ENCODE measurements at places on chromosomes 1 and 21.
A peak's percentile ranks its signal among the peaks of the same experiment; 100 is the strongest.

- no peak for DNase-seq
Measured at GRCh38 chr1:232142403-232143314, 487.3 kb downstream of the SIPA1L2 start.

DNA sequence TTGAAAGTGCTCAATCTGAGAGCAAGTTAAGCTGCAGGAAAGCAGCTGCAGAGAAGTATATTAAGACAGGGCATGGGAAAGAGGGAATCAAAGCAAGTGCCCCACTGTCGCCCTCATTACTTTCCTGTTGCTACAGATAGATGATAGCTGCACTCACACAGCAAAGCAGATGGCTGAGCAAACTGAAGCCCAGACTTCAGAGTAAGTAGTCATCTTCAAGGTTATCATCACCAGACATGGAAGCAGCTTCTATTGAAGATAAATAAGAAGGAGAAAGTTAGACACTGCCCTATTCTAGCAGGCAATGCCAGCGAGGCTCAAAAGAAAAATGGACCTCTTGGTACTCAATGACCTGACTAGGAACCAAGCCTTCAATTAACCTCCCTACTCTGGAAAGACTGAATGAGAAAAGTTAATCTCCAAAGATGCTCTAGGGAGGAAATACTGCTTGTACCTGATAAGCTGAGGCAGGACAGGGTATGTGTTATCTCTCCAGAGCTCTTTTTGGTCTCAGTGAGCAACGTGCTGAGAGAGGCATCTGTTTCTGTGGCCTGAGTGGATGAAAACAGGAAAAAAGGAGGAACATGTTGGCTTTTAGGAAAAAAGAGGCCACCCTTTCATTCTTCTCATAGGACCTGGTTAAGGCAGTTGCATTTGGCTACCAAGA is 11.1 kb upstream of the MRPL9 start:
- DNase-seq, result no peak

DNA sequence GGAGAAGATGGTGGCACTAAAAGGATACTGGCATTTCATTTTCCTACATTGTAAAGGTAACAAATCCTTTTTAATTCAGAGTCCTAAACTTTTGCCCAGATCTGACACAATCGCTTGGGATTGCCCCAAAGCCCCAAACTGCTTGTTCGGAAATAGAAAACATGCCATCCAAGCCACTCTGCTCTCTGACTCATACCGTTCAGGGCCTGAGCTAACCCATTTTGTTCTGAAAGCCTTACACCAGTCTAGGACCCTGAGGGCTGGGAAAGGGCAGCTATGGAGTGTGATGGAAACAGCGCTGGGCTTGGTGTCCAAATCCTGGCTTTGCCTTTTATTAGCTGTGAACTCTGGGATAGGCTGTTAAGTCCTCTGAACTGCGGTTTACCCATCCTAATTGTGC is 159.4 kb upstream of the UBE2U start:
- no peak for DNase-seq

- DNase-seq, result no peak
Measured at GRCh38 chr1:218284377-218284916, 646 bp upstream of the RRP15 start.

GRCh38 chr1:175810305-175810704 is 66.9 kb upstream of the TNR start:
- no peak for DNase-seq

DNA sequence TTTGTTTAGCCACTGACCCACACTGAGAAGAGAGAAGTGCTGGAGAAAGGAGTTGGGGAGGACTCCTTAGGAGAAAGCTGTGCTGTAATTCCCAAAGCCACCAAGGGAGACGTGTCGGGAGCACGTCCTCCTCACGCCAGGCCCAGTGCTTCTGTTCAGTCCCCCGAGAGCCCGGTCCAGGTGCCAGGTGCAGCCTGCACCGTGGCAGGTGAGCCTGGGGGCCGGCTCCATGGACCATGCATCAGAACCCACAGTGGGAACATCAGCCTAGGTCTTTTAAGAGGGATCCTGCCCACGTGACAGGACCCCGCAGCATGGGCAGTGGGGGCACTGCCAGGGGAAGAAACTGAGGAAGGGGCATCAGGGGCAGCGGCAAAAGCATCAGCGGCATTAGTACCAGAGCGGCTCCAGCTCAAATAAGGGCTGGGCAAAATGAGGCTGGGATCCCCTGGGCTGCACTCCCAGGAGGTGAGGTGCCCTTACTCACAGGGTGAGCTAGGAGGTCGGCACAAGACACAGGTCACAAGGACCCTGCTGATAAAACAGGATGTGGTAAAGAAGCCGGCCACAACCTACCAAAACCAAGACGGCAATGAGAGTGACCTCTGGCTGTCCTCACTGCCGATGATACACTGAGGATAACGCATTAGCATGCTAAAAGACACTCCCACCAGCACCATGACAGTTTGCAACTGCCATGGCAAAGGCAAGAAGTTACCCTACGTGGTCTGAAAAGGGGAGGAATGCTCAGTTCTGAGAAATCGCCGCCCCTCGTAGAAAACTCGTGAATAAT is 24.6 kb upstream of the PRDM15 start:
- no peak for DNase-seq

DNA sequence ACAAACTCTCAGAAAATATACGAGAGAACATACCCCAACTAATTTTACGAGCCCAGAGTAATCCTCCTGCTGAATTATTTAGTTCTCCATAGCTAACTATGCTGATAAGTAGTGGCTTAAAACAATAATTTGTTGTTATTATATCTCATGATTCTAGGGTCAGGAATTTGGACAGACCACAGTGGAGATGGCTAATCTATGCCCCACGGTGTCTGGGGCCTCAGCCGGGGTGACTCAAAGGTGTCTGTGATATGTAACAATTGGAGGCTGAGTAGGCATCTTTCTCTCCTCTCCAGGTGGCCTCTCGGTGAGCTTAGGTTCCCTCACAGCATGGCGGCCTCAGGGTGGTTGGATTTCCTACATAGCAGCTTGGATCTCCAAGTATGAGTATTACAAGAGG is 35.4 kb upstream of the FOXO6 start:
- DNase-seq, result no peak

- peak; percentile 61 for DNase-seq
Measured at GRCh38 chr1:95084317-95085176, 11.8 kb upstream of the ALG14 start.

DNA sequence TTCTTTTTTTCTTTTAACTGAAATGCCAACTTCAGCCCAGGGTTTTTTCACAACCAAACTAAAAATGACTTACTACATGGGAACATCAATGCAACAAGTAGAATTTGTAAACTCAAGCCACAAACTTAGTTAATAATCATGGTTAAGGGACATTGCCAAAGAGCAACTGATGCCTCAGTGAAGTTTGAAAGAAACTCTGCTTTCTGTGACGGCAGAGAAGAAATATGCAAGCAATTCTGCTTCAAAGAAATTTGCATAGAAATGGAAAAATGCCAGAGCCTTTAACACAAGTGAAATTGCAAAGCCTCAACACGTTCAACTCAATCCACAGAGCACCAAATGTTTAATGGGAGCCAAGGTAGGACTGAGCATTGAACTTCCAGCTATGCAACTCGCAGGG is 5.0 kb upstream of the CHD5 start:
- DNase-seq, result no peak

- no peak for DNase-seq
Measured at GRCh38 chr1:207753611-207754010, 1.8 kb downstream of the CD46 start.

- DNase-seq, result peak; percentile 60
Measured at GRCh38 chr1:228004331-228004855, 2.4 kb upstream of the WNT3A start.

DNA sequence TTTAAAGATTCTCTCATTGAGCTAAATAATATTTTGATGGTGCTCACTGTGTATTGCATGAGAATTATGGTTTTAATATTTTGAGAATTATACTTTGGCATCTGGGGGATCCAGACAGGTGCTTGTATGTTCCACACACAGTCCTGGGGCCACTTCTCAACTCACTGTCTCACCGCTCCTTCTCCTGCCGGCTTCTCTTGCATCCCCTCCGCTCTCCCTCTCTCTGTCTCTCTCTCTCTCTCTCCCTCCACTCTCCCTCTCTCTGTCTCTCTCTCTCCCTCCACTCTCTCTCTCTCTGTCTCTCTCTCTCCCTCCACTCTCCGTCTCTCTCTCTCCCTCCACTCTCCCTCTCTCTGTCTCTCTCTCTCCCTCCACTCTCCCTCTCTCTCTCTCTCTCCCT is 32.2 kb upstream of the ZC3H12A start:
- DNase-seq, result no peak

- DNase-seq, result no peak
Measured at GRCh38 chr1:17885663-17886320, 130.7 kb downstream of the ACTL8 start.

DNA sequence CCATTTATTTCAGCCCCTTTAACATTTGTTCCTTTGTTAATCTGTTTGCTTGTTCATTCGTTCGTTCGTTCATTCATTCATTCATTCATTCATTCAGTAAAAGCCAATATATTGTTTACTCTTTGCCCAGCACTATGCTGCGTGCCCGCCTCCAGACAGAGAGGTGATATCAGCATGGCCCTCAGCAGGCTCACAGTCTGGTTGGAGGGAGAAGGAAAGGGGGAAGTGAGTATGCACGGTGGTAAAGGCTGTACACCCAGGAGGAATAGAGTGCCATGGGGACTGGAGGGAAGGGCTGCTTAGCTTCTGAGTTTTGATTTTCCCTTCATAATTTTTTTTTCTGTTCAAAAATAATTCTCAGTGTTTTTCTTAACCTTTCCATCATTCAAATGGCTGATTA is 144.7 kb downstream of the NOS1AP start:
- no peak for DNase-seq

DNA sequence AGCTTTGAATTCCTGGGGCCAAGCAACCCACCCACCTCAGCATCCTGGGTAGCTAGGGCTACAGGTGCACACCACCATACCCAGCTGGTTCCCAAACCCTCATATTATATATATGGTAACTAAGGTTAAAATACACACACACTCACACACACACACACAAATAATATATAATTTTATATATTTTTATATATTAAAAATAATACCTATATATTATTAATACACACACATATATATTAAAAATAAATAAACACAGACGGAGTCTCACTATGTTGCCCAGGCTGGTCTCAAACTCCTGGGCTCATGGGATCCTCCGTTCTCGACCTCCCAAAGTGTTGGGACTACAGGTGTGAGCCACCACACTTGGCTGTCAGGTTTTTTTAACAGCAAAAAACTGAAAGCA is 31.9 kb downstream of the SCAF4 start:
- DNase-seq, result no peak

GRCh38 chr1:248111157-248111556 is 16.2 kb downstream of the OR2L13 start:
- DNase-seq, result no peak

GRCh38 chr1:53141487-53142055 is 867 bp downstream of the SLC1A7 start:
- no peak for DNase-seq

DNA sequence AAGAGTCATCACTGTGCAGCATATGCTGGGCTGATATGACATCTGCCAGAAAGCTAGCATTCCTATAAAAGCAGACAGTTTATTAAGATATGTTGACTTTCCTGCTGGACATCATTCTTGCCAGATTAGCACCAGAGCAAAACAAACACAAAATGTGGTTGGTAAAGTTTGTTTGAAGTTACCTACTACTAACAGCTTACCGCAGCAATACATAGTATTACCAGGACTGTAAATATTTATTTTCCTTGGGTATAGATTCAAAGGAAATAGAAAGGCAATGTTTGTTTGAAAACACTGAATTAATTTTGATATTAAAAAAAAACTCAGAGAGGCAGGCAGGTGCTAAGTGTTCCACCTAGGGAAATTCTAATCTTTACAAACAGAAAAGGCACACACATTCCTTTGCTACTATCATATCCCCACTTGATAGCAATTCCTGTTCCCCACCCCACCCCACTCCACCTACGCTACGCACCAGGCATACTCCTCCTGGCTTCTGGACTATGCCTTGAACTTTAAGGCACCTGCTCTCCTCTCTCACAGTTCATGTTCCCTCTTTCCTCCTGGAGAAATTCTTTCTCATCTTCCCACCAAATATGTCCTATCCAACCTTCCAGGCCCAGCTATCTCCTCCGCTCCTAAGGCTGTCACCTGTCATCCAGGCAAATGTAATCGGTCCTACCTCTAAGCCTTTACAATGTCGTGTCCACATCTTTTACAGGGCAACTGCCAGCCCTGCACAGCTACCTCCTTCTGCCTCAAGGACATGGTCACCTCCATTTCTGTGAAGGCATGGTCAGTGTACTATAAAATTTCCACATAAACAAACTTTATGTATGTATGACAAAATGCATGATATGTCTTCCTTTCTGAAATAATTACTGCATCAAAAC is 34.7 kb downstream of the PTPN14 start:
- peak; percentile 33 for DNase-seq

- no peak for DNase-seq
Measured at GRCh38 chr1:38565020-38565491, 294.5 kb downstream of the RRAGC start.

DNA sequence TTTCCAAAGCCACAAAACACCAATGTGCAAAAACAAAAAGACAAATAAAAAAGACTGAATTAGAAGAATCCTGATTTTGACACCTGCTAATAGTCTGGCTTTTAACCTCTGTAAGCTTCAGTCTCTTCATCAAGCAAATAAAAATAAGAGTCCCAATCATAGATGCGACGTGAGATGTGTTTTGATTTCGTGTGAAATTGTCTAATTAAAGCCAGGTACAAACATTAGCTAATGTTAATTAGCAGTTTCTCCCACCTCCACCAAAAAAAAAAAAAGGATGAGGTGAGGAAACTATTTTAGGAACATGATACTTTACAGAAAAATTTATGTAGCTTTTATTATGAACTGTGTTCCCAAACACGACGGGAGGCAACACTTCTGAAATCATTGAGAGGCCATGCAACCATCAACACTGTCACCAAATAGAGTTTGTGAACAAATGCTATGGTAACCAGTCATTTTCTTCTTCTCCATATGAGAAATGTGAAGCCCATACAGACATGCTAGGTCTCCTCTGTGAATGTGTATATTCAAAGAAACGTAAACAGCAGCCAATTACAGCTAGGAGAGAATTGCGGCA is 6.7 kb upstream of the EVI5 start:
- no peak for DNase-seq

GRCh38 chr1:223813645-223814044 is 32.1 kb downstream of the TP53BP2 start:
- no peak for DNase-seq

- DNase-seq, result peak; percentile 37
Measured at GRCh38 chr1:206559672-206559995, 52.3 kb downstream of the RASSF5 start.

GRCh38 chr1:227058321-227058751 is 118.2 kb downstream of the COQ8A start:
- no peak for DNase-seq

GRCh38 chr21:44612669-44613229 is 870 bp downstream of the KRTAP10-8 start:
- DNase-seq, result no peak

Data from stomach (tissue), 19 donors.